CD4-positive, alpha-beta memory T cell (primary cell): ENCODE measurements at places on chromosomes 3 and 15.

DNA sequence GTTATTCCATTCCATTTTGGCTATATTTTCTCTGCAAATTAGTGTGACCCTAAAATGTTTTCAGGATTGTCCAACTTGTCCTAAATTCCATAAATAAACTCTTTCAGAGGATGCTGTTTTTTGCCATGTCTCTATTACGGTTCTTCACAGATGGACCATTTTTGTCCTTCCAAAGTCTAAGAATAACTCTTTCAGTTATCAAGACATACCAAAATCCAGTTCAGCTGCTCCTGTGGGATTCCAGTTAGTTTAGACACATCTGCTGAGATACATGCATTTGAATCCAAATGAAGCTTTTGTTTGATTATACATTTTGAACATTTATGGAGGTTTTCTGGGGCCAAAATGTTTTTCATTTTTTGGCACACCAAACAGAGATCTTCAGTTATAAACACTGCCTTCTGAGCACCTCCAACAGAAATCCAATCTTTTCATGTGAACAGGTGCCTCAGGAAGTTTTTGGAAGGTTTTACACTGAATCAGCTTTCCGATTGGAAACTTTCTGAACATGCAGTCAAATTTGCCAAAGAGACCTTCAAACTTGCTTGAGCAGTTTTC, 80.7 kb downstream of the TIGIT start:
- DNase-seq: no peak

- no peak for DNase-seq
These were observed 18.8 kb upstream of the VGLL4 start for GRCh38 chr3:11662392-11662990.

DNA sequence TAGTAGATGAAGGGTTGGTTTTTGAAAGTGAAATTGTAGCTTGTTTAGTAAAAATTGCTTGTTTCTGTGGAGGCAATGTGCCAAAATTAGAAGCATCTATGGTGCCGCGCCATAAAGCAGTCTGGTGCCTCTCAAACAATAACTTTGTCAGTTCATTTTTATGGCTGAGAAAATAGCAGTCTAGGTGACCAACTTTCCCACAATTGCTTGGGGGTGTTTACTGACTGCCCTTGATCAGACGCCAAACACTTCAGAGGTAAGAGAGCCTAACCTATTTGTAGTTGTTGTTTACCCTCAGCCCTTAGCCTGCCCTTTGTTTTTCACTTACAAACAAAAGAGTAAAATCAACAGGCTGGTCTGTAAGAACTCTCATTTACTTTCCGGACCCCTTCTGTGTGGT, 174.5 kb downstream of the FNDC3B start:
- DNase-seq: no peak

DNA sequence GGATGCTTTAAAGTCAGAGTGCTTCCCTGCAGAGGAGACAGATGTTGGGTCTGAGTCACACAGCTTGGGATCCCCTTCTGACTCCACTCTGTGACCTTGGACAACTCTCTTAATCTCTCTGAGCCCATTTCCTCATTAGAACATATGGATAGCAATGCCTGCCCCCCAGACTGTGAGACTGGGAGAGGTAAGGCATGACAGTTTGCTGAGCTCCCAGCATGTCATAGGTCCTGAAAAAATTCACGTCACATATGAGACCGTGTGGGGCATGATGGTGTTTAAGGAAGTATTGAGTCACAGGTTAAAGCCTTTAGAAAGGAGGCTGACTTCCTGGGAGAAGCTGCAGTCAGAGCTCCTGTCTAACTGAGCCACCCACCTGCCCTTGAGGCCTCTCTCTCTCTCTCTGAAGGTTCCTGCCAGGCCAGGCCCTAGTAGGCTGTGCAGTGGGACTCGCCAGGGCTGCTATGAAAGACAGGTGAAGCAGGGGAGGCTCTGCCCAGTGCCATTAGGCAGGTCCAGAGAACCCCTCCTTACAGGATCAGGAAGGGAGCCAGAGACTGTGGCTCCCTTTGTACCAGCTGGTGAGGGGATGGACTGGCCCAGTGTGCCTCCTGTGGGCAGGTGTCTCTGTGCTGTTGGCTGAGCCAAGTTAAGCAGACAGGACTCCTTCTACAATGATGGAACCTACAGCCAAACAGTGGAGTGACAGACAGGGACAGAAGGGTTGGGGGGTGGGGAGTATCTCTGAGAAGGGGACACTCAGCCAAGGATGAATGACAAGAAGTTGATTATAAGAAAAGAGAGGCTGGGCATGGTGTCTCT, 19.5 kb upstream of the DOCK3 start:
- no peak for DNase-seq

- peak; percentile 42 for DNase-seq
These were observed 33.1 kb downstream of the KLF13 start for GRCh38 chr15:31359702-31360111.

- no peak for DNase-seq
These were observed 223.7 kb downstream of the SQOR start for GRCh38 chr15:45858491-45858890.

DNA sequence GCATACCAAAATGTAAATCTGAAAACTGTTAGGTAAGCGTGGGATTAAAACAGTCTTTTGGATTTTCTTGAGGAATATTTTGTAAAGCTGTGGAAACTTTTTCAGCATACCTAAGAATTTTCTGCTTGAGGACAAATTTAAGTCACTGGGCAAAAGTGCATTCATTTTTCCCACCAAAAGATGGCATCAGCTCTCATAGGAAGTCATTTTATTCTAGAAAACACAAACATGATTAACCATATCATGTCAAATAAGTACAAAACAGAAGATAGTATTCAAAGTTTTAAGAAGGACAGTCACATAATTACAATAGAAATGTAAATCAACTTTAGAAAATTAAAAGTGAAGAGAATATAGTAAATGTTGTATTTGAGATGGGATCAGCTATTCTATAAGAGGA, 63.5 kb downstream of the SLC49A4 start:
- no peak for DNase-seq

DNA sequence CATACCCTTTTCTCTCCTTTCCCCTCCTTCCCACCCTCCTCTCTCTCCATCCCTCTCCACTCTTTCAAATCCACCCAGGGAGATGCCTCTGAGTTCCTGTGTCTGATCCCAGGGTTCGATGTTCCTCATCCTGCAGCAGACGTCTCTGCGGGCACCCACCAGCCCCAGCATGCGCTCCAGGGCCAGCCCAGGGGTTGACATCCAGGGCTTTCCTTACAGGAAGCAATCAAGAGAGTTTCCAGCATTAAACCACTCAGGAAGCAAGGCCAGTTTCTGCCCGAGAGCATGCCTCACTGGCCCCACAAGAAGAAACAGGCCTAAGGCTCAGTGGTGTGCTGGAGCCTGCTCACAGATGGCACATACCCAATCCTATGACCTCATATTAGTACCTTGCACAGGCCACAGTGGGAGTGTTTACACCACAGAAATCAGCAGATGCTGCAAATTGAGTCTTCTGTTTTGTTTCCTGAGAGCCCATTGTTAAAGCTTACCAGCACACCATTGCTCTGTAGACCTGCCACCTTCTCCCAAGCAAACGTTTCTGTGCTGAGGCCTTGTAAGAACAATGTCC, 13.2 kb downstream of the SLC6A1 start:
- DNase-seq: no peak

- DNase-seq: no peak
These were observed 103.7 kb downstream of the AQP9 start for GRCh38 chr15:58241872-58242271.
